ENCODE measurements at places on chromosomes 6 and 20. TPM values are rescaled to one million over a fixed set of nuclear protein-coding genes. Genes with fewer than 3 reads are reported as not detected.

DNA sequence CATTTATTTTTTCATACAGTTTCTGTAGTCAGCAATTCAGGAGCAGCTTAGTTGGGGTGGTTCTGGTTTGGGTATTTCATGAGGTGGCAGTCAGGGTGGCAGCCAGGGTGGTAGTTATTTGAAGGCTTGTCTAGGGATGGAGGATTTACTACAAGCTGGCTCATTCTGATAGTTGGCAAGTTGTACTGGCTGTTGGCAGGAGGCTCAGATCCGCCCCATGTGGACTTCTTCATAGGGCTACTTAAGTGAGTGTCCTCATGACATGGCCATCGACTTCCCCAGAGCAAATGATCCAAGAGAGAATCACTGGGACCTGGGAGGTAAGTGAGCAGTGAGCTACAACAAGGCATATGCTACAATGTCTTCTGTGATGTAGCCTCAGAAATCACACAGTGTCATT, 22.4 kb upstream of the CDKAL1 start:
- DNase-seq: no peak

FOXP4 gene
- total RNA-seq: 18.4 TPM

DNA sequence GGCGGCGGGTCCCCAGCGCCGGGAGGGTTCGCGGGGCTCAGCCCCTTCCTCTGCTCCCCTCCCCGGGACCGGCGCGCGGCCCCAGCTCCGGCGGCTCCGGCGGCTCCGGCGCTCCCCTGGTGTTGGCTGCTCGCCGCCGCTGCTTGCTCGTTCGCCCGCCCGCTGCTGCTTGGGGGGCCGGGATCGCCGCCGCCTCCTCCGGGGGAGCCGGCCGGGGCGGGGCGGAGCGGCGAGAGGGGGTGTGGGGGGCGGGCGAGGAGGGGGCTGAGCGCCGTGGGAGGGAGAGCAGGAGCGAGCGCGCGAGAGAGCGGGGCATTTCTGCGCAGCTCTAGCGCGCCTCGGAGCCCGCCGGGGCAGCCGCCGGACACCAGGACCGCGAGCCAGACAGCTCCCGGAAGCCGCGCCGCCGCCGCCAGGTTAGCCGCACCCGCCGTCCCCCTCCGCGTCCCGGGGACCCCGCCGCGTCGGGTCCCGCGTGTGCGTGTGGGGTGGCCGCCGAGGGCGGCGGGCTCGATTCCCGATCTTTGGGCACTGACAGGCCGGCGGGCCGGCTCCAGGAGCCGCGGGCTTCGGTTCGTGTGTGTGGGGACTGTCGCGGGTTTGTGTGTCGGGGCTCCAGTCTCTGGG, 62.0 kb upstream of the EPB41L1 start:
- peak; percentile 61 for DNase-seq

PPP1R14C gene
- total RNA-seq: 0.08 TPM

DNA sequence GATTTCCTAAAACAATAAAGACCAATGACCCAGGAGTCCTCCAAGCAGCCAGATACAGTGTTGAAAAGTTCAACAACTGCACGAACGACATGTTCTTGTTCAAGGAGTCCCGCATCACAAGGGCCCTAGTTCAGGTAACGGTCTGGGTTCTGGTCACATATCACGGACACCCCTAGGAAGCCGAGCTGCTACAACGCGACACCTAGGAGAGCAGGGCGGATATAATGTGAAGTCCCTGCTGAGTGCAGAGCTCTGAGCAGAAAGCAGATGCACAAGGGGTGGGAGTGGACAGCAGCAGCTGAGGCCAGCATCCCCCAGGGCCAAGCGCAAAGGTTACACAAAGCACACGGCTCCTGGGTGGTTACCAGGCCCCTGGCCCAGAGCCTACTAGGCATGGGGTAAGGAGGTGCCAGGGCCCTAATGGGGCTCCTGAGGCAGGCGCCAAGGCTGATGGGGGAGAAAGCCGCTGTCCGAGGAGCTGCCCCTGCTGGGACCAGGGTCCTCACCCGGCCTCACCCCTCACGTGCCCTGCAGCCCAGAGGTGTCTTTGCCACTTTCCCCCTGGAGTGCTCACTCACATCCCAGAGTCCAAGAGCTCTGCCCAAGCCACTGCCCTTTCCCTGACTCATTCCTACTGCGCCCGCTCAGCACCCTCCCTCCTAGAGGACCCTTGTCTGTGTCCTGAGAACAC, 8.4 kb downstream of the CST7 start:
- no peak for DNase-seq

THBS2 gene
- not detected for total RNA-seq

GRCh38 chr6:122059918-122060317, 339.5 kb upstream of the HSF2 start:
- no peak for DNase-seq

GRCh38 chr20:16517946-16518783, 55.1 kb downstream of the KIF16B start:
- DNase-seq: peak; percentile 79

DNA sequence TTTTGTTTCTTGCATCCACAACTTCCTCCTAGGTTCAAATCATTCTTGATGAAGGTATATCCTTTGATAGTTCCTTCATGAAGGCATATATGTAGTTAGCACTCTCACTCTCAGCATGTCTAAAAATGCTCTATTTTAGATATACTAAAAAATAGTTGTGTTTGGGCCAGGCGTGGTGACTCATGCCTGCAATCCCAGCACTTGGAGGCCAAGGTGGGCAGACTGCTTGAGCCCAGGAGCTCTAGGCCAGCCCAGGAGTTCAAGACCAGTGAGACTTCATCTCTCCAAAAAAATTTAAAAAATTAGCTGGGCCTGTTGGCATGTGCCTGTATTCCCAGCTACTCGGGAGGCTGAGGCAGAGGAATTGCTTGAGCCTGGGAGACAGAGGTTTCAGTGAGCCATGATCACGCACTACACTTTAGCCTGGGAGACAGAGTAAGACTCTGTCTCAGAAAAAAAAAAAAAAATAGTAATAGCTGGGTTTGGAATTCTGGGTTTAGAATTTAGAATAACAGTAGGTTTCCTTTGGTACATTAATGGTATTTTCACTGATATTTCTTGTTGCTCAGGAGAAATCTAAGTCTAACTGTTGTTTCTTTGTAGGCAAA, 7.0 kb downstream of the SERAC1 start:
- DNase-seq: no peak

IMPG1 gene
- total RNA-seq: not detected

- DNase-seq: no peak
Measured at GRCh38 chr20:61976644-61977418, 88.8 kb downstream of the TAF4 start.

DNA sequence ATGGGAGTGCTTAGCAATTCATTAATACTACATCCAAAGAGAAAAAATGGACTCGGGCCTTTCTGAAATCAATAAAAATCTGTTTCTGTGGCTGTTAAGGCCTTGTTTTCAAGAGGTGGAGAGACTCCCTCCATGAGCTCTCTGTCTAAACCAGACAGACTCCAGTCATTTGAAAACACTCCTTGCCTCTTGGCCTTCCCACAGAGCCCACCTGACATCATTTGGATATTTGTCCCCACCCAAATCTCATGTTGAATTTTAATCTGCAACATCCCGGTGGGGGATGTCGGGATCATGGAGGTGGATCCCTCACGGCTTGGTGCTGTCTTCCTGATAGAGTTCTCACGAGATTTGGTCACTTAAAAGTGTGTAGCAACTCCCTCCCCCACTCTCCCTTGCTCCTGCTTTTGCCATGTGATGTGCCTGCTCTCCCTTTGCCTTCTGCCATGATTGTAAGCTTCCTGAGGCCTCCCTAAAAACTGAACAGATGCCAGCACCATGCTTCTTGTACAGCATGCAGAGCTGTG, 226.3 kb downstream of the TBXT start:
- no peak for DNase-seq

- no peak for DNase-seq
Measured at GRCh38 chr20:5735845-5736510, 14.2 kb upstream of the SHLD1 start.

DNA sequence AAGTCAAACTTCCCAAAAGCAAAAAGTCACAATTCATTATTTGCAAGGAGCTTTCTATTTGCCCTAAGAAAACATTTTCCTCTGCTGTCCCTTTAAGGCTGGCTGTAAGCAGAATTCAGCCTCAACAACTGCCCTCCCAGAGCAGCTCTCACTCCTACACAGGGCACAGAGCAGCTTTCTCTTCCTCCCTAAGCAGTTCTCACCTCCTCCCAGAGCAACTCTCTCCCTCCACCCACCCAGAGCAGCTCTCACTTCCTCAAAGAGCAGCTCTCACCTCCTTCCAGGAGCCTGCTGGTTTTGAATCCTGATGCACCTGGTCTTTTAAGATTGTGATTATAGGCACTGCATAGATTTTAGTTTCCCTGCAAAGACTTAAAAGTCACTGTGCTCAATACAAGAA, 120.6 kb upstream of the TMEM181 start:
- DNase-seq: no peak

DNA sequence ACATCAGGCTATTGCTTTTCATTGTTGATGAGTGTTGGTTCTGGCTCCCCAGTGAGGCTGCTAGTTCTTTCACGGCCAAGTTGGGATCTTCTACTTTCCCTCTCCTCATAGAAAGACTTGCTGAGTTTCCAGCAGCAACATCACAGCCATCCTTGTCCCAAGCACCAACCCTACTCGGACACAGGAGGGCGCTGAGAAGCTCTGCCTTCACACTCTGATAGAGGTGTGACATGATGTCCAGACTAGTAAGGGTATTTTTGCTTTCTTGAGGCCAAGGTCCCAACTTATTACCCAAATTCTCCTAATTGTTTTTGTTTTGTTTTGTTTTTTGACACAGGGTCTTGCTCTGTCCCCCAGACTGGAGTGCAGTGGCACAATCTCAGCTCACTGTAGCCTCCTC, 3.0 kb upstream of the GCM1 start:
- peak; percentile 34 for DNase-seq

TREML2 gene
- 3.3 TPM for total RNA-seq

- no peak for DNase-seq
Measured at GRCh38 chr6:45654673-45655072, 276.9 kb upstream of the SUPT3H start.

GRCh38 chr6:150745896-150746295, 119.6 kb upstream of the MTHFD1L start:
- DNase-seq: no peak

- no peak for DNase-seq
Measured at GRCh38 chr6:134004714-134005113, 47.7 kb downstream of the SLC2A12 start.

DNA sequence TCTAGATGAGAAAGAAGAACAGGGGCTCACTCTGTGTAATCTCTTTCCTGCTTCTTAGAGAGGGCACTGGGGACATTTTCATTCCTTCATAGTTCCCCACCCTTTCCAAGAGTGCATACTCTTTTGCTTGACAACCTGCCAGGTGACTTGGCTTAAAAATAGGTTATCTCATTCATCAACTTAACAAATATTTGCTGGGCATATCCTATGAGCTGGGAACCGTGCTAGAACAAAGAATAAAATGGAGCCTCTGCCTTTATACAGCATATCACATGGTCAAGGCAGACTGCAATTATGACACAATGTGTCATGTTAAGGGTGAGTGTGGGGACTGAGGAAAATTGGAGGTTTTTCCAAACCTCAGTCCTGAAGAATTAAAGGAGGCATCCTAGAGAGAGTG, 209.8 kb upstream of the FOXA2 start:
- peak; percentile 69 for DNase-seq

DNA sequence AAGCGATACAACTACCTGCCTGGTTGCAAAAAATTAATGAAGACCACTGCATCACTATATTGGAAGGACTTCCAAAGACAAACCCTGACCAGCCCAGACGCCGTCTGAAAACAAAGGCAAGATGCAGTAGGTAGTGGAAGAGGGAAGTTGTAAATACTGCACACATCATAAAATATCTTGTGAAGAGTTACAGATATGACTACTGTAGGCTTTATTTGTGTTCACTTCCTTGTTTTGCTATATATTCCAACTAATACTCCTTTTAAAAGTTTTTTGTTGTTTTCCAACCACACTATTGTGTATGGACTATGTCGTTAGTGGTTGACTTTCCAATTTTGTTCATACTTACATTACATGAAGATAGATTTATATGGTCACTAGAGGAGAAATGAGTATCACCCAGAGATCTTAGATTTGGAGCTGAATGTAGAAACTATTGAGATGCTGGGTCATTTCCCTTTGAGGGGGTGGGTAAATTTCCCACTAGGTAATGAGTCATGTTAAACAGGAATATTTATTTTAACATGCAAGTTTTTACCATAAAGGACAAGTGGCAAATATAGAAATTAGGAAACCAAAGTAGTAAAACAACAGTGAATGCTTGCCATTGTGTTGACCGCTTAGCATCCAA, 16.6 kb upstream of the TXLNB start:
- DNase-seq: no peak

- peak; percentile 31 for DNase-seq
Measured at GRCh38 chr6:52984247-52984646, 10.8 kb downstream of the GSTA4 start.

DNA sequence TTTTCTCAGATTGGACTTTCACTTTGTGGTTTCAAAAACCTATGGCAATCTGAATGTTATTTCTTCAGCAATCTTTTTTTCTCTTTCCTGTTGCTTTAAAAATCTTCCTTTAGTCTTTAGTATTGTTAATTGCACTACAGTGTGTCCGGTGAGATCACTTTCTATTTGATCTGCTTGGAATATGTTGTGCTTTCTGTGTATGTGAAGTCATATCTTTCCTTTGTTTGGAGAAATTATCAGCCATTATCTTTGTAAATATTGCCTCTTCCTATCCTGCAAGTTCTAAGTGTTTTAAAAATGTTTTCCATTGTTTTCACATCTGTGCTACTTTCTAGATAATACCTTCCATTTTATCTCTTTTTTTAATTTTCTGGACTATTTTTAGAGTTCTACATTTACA, 171.4 kb upstream of the PRSS16 start:
- no peak for DNase-seq

DNA sequence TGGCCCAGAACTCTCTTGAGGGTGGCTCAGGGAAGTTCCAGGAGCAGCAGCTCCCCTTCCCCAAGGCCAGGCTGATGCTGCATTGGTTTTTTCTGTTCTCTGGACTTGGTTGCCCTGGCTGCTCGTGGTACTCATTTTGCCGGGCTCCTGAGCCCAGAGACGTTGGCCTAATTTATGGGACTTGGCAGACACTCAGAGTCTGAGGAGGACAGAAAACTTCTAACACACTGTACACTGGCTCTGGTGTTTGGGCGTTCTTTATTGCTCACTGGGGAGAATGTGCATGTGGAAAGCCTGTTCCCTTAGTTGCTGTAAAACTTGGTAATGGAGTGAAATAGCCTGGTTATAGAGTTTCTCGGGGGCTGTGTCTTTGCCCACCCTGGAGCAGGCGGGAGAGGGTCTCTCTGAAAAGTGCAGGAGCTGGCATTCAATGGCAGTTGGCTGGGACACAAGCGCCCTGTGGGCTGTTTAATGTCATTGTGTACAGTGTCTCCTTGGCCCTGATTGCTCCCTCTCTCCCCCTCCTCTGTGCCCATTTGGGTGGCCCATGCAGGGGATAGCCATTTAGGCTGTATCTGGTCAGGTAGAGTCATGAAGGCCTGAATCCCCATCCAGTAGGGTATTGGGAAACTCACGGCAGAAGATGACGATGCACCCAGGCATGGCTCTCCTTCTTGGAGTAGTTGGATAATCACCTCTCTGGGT, 109.3 kb downstream of the CDC5L start:
- no peak for DNase-seq

TREM2 gene
- not detected for total RNA-seq

DNA sequence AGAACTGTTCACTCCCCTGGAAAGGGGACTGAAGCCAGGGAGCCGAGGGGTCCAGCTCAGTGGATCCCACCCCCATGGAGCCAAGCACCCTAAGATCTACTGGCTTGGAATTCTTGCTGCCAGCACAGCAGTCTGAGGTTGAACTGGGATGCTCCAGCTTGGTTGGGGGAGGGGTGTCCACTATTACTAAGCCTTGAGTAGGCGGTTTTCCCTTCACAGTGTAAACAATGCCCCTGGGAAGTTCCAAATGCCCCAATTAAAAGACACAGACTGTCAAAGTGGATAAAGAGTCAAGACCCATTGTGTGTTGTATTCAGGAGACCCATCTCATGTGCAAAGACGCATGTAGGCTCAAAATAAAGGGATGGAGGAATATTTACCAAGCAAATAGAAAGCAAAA, 150.2 kb downstream of the LPA start:
- no peak for DNase-seq

Data from HT-29 (cell line).